Cortex of kidney (tissue), 1 donor: ENCODE measurements at places on chromosomes 1 and 21.

DNA sequence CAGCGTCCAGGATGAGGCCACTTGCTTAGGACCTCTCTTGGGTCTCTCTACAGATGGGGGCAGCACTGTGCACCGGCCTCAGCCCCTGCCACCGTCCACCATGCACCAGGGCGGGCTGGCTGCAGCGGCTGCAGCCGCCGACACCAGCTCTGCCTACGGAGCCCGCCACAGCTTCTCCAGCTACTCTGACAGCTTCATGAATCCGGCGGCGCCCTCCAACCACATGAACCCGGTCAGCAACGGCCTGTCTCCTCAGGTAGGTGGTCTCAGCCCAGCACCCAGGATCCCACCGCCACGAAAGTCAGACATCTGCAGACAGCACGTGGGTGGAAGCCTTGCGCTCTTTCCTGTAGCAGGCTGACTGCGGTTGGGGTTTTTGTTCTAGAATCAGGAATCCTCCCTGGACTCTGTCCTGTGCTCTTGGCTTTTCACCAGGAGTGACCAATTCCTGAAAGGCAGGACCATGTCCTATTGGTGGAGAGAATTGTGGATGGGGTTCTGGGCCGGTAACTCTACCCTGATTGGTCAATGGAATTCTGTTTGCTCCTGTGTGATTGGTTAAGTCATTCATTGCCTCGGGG is 72.5 kb downstream of the PAX7 start:
- no peak for DNase-seq

- DNase-seq = no peak
Measured at GRCh38 chr1:223788746-223789415, 56.9 kb downstream of the TP53BP2 start.

DNA sequence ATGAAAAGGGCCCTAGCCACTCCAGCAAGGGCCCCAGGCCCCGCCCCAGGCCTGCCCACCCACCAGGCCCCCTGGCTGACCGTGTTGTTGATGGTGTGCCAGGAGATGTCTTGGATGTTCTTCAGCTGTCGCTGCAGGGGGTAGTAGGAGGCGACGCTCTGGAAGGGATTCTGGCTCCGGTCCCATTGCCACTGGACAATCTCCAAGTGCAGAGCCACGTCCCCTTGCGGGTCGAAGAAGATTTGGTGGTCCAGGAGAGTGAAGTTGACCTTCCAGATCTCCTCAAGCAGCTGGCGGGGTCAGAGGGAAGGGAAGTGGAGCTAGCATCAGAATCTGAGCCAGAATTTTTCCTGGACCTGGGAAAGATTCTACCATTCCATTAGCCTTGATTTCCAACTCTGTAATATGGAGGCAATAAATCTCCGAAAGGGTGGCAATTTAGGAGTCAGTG is 10.2 kb downstream of the TAS1R2 start:
- no peak for DNase-seq

DNA sequence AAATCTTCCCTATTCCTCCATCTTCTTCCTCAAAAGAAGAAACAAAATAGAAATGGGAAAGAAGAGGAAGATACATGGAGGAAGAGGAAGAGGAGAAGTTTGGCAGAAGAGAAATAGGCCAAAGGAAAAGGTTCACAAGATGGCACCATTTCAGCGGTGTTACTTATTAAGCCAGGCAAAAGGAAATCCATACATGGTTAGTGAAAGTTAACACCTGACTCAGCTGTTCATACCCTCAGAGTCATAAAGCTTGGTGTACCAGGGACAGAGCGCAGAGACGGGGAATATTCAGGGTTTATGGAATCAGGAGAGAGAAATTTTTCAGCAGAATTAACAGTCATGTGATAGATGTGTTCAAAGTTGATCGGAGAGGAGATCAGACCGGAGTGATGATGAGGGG is 70.6 kb downstream of the COQ8A start:
- DNase-seq = no peak

DNA sequence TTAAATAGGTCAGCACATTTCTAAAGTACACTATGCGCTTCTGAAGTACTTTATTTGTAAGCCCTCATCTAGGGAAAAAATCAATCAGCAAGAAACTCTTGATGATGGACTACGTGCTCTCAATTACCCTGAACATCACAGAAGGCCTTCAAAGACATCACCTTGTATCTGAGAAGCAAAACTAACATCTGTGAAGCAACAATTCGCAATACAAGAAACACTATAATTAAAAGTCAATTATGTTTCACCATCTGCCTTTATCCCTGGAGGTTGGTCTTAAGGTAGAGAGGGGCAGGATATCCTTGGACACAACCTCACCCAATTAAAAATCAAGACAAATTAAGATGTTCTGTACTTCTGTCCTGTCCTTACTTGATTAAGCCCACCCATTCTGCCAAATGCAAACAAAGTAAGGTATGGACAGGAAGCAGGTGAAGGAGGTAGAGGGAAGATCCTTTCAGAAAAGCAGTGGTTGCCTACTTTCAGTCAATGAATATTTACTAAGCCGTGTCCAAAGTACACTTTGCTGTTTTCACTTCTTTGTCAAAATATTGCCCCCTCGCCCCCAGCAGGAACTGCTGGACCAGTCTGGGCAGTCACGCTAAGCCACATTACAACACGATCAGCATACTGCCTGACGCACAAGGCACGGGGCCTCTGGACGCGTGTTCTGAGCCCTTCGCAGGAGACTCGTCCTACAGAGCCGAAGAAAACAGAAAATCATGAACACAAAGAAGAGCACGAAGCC is 887 bp downstream of the SLC19A2 start:
- no peak for DNase-seq
